Fibroblast of skin of left biceps (primary cell): ENCODE measurements at places on chromosomes 11 and 22.

DNA sequence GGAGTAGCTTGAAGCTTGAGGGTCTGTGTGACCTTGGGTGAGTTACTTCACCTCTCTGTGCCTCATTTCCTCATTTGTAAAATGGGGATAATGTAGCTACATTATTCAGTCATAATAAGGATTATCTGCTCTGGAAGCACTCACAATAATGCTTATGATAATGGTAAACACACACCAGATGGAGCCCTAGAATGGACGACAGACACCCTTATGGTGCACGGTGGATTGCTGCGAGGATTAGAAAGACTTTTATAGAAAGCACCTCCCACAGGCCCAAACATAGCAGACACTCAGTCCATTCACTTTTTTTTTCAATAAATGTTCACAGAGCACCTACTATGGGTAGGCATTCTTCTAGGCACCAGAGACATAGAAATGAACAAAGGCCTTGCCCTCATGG lies 53.8 kb downstream of the LARGE1 start:
- DNase-seq = no peak

DNA sequence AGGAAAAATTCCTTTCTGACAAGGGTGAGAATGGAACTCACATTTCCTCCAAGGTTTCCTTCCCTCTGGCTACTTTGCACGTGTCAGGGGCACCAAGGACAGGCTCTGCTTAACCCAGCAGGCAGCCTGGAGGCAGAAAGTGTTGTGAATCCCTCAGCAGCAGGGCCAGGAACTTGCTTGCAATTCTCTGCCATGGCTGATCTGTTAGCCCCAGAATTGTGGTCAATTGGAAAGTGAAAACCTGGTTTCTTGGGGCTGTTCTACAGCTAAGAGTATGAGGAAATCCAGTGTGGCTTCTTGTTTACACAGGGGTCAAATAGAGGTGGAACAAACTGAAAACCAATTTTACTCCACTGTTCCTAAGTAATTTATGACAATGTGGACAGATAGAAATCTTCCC lies 38.3 kb upstream of the CEP295 start:
- DNase-seq = no peak

GRCh38 chr11:81377418-81377817 lies 1356.2 kb downstream of the FAM181B start:
- DNase-seq = no peak

DNA sequence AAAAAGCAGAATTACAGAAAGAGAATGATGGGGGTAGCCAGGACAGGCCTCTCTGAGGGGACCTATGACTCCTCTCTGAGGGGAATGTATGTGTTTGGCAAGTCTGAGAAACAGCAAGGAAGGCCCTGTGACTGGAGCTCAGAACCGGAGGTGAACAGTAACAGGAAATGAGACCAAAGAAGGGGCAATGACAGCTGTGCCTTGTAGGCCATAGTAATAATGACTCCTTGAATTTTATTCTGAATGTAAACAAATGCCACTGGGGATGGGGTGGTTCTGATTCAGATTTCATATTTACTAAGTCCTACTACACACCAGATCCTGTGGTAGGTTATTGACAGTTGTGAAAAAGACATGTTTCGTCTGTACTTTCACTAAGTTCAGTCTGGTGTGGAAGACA lies 52.8 kb upstream of the APOA1 start:
- no peak for DNase-seq

GRCh38 chr11:48150213-48150612 lies 66.4 kb upstream of the OR4B1 start:
- DNase-seq = no peak

GRCh38 chr11:41256041-41256440 lies 203.4 kb downstream of the LRRC4C start:
- DNase-seq = no peak

GRCh38 chr11:30049214-30049613 lies 32.4 kb upstream of the KCNA4 start:
- no peak for DNase-seq

- no peak for DNase-seq
These were observed 375.8 kb downstream of the INSC start for GRCh38 chr11:15490535-15490934.

GRCh38 chr22:24686280-24686679 lies 83.3 kb downstream of the GGT1 start:
- DNase-seq = no peak

GRCh38 chr11:111097191-111097590 lies 148.3 kb upstream of the POU2AF2 start:
- peak; percentile 2 for DNase-seq

GRCh38 chr11:6418557-6419008 lies 311 bp downstream of the APBB1 start:
- DNase-seq = no peak

DNA sequence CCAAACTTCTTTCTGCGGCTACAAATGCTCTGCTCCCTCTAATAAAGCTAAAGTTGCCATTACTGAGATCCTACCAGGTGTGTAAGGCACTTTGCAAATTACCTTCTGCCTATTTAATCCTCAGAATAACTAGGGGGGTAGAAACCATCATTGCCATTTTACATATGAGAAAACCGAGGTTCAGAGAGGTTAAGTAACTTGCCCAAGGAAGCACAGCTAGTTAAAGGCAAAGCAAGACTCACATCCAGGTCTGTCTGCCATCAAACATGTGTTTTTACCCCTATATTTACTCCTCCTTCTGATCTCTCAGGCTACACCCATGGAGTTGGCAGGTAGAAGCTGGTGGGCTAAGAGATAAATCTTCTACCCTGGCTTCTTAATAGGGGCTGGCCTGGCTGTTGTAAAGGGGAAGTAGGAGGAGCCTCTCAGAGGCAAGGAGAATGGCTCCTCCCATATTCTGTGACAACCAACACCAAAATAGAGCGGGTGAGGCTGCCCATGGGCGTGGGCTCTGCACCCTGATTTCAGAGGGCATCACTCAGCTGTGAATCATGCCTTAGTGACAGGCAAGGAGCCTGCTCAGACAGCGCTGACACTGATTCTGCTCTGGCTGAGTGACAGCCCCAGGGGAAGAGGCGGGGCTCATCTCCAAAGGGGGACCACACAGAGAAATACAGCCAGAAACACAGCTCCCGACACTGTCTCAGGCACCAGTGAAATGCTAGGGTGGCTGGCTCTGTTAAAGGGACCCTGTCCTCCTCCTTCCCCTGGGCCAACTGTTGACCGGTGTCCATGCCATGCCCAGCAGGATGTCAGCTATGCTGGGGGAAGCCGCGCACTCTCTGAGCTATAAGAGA lies 106.8 kb downstream of the ABTB2 start:
- no peak for DNase-seq

GRCh38 chr11:126662035-126662790 lies 306.7 kb downstream of the ST3GAL4 start:
- no peak for DNase-seq

GRCh38 chr11:64134963-64135362 lies 30.9 kb downstream of the MACROD1 start:
- DNase-seq = no peak

DNA sequence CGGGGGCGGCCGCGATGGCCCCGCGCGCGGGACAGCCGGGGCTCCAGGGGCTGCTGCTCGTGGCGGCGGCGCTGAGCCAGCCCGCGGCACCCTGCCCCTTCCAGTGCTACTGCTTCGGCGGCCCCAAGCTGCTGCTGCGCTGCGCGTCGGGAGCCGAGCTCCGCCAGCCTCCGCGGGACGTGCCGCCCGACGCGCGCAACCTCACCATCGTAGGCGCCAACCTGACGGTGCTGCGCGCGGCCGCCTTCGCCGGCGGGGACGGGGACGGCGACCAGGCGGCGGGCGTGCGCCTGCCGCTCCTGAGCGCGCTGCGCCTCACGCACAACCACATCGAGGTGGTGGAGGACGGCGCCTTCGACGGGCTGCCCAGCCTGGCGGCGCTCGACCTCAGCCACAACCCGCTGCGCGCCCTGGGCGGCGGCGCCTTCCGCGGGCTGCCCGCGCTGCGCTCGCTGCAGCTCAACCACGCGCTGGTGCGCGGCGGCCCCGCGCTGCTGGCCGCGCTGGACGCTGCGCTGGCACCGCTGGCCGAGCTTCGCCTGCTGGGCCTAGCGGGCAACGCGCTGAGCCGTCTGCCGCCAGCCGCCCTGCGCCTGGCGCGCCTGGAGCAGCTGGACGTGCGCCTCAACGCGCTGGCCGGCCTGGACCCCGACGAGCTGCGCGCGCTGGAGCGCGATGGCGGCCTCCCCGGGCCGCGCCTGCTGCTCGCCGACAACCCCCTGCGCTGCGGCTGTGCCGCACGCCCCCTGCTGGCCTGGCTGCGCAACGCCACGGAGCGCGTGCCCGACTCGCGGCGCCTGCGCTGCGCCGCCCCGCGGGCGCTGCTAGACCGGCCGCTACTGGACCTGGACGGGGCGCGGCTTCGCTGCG lies 697 bp downstream of the TPBGL start:
- DNase-seq = peak; percentile 45

DNA sequence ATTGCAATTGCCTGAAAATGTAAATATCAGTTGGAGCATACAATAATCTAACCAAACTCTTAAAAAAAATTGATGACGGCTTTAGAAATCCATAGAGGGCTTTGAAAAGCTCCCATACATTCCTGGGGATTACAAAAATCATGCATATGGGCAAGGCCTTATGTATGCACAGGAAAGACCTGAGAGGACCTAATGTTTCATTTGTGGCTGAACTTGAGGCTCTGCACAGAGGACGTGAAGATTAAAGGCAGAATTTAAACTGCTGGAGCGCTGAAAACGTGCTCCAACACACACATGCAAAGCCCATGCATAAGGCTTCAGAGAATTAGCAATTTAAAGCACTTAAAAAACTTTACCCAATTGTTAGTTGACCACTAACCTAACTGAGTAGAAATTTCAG lies 3.5 kb downstream of the OR5B12 start:
- DNase-seq = no peak

- no peak for DNase-seq
These were observed 57.8 kb downstream of the NXPE1 start for GRCh38 chr11:114501901-114502300.

- no peak for DNase-seq
These were observed 83.4 kb downstream of the FBLN1 start for GRCh38 chr22:45585946-45586540.

DNA sequence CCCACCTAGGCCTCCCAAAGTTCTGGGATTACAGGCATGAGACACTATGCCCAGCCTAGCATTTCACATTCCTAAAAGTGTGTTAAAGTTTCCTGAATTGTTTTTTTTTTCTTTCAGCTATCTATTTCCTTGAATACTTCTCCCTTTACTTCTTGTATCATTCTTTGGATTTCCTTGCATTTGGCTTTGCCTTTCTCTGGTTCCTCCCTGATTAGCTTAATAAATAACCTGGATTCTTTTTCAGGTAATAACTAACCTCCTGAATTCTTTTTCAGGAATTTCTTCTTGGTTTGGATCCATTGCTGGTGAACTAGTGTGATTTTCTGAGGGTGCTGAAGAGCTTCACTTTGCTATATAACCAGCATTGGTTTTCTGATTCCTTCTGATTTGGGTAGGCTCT lies 47.9 kb downstream of the MRGPRX2 start:
- DNase-seq = no peak

GRCh38 chr22:39283322-39284141 lies 35.9 kb downstream of the RPL3 start:
- no peak for DNase-seq

DNA sequence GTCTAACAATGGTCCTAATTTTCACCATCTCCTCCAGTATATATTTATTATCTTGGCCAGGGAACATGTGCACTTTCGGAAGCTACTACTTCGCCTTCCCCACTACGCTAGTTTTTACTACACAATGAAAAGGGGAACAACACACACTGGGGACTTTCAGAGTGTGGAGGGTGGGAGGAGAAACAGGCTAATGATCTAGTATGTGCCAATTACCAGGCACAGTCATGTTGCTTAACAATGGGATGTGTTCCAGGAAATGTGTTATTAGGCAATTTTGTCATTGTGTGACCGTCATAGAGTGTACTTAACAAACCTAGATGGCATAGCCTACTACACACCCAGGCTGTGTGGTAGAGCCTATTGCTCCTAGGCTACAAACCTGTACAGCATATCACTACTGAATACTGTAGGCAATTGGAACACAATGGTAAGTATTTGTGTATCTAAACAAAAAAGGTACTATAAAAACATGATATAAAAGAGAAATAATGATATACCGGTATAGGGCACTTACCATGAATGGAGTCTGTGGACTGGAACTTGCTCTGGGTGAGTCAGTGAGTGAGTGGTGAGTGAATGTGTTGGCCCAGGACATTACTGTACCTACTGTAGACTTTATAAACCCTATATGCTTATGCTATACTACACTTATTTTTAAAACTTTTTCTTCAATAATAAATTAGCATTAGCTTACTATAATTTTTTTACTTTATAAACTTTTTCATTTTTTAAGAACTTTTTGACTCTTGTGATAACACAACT lies 20.1 kb upstream of the CUL5 start:
- DNase-seq = no peak

DNA sequence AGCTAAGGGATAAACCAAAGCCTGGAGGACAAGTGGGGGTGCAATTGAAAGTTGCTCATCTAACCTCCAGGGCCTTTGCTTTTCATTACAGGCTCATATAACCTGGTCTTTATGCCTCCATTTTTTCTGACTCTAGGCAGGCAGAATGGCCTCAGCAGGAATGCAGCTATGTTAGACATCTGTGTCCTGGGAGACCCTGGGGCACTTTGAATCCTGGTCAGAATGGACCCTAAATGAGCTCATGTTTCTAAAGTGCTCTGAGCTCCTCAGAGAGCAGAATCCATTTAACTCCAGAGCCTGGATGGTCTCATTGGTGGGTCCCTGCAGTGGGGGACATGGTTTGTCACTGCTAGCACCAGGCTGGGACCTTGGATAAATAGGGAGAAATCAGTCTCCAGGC lies 177.3 kb downstream of the KIRREL3 start:
- no peak for DNase-seq

DNA sequence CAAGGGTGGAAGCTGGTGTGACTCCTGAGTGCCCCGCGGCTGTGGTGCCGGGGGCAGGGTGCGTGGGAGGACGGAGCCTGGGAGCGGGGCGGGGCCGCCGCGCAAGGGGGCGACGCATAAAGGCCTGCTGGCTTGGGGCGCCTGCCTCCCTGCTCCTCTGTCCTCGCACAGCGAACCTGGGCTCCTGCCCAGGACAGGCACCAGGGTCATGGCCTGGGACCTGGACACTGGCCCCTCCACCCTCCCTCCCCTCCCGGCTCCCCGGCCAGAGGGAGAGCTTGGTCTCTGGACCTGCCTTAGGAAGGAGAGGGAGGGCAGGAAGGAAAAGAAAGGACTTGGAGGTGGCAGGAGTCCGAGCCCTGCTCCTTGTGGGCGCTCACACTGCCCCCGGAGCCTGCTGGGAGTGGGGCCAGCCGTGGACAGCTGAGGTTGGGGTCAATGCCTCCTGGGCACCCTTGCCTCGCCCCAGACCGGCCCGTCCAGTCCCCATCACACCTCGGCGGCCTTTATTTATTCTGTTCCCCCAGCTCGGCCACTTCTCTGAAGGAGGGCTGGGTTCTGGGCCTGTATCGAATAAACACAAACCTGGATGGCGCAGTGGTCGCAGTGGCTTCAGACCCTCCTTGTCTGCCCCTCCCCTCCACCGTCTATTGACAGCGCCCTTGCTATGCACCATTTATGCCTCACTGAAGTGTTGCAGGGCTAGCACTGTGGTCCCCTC lies 8.7 kb downstream of the SLC16A8 start:
- DNase-seq = no peak

DNA sequence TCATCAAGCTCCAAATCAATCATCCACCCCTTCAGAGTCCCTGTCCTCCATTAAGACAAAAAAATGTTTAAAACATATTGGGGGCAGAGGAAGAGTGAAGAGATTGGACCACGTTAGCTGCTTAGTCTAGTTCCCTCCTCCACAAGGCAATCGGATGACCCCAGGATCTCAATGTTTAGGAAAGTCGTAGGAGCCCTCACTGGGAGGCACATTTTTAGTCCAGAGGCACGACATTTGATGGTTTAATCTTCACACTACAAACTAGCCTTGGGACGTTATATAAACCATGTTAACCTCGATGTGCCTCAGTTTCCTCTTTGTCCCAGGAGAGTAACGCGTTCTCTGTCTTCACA lies 588 bp upstream of the FAT3 start:
- DNase-seq = no peak
